ENCODE measurements at places on chromosomes 13 and 19.

- no peak for DNase-seq
These were observed 88.2 kb upstream of the GPR183 start for GRCh38 chr13:99395436-99395835.

GRCh38 chr13:79711631-79712030 is 230.7 kb downstream of the NDFIP2 start:
- DNase-seq: no peak

DNA sequence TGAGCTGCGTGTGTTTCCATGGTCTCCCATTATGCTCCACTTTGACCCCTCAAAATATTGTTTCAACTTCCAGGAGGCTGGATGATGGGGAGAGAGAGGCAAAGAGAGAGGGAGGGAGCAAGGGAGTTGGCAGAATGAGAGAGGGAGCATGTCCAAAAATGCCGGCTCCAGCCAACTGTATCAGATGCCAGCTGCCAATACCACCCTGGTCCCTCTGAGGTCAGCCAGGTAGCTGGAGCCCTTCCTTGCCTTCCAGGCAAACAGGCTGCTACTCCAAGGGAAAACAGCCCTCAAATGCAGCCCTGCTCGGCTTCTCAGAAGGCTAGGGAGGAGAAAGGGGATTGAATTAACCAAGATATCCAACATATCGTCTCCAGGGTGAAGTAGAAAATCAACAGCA is 440.0 kb downstream of the TSHZ3 start:
- DNase-seq: no peak

- no peak for DNase-seq
These were observed 1482.8 kb downstream of the OLFM4 start for GRCh38 chr13:54511366-54511765.

DNA sequence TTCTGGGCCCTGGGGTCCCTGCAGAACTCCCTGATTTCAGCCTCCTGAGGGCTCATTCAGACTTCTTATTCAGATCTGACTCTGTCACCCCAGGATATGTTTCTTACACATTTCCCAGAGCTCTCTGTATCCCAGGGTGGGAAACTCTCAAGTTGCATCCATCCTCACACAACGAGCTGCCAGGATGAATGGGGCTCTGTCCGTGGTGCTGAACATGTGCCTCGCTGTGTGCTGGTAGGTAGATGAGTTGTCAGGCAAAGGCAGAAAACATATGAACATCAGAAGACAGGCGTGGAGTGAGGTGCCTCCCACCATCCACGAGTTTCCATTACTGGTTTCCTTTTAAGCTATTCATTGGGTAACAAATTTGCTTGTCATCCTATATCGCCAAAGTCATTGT is 11.4 kb upstream of the IGFL1 start:
- DNase-seq: no peak

DNA sequence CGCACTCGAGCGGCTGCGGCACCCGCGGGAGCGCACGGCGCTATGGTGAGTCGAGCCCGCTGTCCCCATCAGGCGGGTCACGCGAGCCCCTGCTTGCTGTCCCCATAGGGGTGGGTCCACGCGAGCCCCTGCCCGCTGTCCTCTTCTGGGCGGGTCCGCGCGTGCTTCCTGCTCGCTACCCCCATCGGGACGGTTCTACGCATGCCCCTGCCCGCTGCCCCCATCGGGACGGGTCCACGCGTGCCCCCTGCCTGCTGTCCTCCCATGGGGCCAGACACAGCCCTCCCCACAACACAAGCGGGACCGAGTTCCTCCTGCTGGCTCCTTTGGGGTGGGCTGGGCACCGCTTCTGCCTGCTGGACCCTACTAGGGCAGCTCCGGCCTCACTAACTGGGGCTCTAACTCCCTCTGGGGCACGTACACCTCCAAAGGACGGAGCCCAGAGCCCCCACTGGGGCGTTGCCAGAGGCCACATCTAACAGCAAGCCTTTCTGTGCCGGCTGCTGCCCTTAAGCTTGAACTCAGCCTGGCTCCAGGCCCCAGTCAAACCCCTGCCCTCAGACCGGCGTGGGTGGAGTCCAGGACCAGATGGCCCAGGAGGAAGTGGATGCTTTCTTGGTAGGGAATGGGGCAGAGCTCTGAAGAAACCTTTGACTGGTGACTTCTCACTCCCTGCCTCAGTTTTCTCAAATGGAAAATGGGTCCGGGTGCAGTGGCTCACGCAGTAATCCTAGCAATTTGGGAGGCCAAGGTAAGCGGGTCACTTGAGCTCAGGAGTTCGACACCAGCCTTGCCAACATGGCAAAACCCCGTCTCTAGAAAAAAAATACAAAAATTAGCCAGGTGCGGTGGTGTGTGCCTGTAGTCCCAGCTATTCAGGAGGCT is 722 bp downstream of the COLGALT1 start:
- DNase-seq: no peak

DNA sequence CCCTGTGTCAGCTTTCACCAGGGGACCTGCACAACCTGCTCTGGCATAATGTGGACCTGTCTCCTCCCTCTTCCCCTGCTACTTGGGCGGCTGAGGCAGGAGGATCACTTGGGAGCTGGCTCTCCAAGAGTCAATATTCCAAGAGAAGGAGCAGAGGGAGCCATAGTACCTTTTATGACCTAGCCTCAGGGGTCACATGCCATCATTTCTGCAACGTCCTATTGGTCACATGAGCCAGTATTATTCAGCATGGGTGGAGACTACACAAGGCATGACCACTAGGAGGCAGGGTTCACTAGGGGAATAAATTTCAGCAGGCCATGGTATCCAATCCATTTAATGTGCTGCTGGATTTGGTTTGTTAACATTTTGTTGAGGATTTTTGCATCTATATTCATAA is 12.0 kb upstream of the SHFL start:
- DNase-seq: no peak

- DNase-seq: no peak
These were observed 14.8 kb downstream of the DOCK9 start for GRCh38 chr13:98962901-98963590.

GRCh38 chr13:99355267-99356011 is 48.2 kb upstream of the GPR183 start:
- no peak for DNase-seq

- DNase-seq: no peak
These were observed 208.5 kb downstream of the PCCA start for GRCh38 chr13:100297413-100297812.

- no peak for DNase-seq
These were observed 36.3 kb upstream of the FLT1 start for GRCh38 chr13:28531077-28531844.

GRCh38 chr13:61258185-61258584 is 157.5 kb downstream of the PCDH20 start:
- no peak for DNase-seq

DNA sequence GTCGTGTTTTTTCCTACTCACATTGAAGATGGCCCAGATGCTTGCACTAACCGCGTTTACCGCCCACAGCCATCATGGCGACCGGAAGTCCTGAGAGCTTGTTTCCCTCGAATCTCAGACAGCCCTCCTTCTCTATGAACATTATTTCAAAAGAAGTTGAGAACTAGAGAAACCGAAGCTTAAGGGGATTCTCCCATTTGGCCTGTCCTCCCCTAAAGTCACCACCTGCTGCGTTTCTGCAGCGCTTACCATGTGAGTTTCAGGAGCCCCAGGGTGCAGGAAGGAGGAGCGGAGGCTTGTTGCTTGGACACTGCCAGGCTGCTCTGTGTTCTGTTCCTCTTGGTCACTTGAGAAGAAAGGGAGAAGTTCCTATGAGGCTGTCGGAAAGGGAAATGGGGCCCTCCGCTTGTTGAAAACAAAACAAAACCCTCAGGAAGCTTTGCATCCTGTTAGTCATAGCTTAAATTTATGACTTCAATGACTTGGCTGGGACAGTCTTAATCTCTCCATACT is 6.2 kb downstream of the CARD8 start:
- DNase-seq: no peak

DNA sequence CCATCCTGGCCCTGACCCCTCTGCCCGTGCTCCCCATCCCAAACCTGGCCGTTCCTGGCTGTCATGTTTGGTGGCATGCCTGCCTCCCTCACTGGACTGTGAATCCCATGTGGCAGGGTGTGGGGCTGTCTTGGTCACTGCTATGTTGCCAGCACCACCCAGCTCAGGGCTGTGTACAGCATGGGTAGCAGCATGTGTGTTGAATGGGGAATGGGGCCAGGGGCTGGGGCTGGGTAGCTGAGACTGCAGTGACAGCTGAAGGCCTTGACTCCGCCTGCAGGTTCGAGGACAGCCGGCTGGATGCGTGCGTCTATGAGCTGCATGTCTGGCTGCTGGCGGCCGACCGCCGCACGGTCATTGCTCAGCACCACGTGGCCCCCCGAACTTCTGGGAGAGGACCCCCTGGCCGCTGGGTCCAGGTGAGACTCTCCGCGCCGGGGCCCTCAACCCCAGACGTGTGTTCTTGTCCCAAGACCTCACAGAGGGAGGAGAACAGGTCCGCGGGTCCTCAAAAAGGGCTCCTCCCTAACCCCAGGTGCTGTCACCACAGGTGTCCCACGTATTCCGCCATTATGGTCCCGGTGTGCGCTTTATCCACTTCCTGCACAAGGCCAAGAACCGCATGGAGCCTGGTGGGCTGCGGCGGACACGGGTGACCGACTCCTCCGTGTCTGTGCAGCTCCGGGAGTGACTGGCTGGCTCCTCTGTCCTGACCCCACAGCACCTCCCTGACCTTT is 3.5 kb downstream of the NCCRP1 start:
- DNase-seq: no peak

DNA sequence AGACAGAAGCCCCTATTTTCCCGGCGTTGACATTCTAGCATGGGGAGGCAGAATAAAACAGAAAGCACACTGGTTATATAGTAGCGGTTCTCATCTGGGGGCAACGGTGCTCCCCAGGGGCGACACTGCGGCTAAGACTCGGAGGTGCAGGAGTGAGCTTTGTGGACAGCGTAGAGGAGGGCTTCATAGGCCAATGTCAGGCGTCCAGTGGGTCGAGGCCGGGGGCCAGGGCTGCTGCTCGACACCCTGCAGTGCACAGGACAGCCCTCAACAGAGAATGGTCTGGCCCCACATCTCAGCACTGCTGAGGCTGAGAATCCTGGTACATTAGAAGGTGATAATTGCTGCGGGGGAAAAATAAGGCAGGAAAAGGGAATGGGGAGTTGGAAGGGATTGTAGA is 1.5 kb downstream of the ZNF628 start:
- no peak for DNase-seq

- no peak for DNase-seq
These were observed 51.6 kb upstream of the MIR17HG start for GRCh38 chr13:91295712-91296410.

GRCh38 chr13:88217372-88217771 is 546.2 kb downstream of the SLITRK5 start:
- no peak for DNase-seq

DNA sequence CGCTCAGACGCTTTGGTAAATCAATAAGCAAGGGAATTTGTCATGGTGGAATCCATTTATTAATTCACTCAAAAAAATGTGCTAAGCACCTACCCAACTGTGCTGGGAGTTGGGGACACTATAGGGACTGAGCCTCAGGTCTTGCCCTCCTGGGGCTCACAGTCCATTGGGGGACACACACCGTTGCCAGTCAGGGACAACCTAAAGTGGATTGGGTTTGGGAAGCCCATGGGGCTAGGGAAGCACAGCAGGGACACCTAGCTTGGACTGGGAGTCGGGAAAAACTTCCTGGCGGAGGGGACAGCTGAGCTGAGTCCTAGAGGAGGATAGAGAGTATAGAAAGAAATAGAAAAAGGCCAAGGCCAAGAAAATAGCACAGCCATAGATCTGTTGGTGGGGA is 8.5 kb downstream of the FOSB start:
- DNase-seq: no peak

GRCh38 chr19:2511991-2512390 is 36.1 kb downstream of the GADD45B start:
- no peak for DNase-seq

- no peak for DNase-seq
These were observed 195.6 kb upstream of the MIR17HG start for GRCh38 chr13:91151921-91152320.

DNA sequence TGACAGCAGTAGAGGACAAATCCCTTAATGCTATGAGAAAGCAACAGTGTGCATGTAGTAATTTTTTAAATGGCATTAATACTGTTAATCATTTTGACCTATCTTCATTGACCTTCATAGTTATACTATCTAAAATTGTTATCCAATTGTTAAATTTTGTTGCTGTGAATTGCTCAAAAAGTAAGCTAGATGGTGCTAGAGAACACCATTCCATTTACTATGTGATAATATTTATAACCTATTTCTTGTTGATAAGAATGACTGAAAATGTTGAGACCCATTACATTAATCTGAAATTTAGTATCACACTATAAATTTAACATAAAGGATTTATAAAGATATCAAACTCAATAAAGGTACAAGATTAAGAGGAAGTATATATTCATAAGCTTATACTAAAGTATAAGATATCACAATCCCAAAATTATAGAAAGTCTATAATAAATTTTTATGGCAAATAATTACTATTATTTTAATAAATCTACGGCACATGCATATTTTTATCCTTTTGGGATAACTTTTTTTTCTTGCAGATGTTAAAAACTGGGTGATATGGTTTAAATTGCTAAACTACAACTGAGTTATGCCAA is 1573.3 kb downstream of the PCDH9 start:
- DNase-seq: no peak

- DNase-seq: no peak
These were observed 123.3 kb downstream of the VWA8 start for GRCh38 chr13:41837629-41838028.

GRCh38 chr19:18253716-18254115 is 20.5 kb downstream of the IQCN start:
- no peak for DNase-seq

GRCh38 chr19:30444253-30444671 is 72.1 kb downstream of the ZNF536 start:
- no peak for DNase-seq

DNA sequence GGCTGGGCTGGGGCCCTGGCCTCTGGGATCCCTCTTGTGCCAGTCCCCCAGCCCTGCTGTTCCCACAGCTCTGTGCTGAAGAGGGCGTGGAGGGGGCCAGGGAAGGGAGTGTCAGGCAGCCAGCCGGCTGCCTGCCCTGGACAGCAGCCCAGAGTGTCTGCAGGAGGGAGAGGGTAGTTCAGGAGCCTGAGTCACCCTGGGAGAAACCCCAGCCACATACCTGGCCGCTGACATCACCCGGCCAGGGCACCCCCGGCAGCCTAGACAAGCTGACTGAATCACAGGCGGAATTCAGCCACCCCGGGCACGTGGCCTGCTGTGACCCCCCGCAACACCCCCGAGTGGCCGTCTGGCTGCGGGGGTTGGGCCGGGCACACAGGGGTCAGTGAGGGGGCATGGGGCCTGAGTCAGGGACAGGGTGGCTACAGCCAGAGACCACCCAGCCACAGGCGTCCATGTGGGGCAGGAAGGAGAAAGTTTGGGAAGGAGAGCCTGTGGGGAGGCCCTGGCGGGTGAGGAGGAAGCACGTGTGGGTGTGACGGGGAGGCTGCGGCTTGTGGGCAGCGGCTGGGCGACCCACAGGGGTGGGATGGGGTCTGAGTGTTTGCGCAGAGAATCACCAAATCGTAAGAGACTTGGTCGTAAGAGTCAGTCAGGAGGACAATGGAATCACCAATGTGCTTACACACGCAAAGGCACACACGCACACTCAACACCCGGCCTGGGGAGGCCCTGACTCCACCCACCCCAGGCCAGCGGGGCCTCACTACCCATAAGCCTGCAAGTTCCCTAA is 11.9 kb upstream of the FOSB start:
- peak; percentile 72 for DNase-seq
